ENCODE measurements at places on chromosomes 5 and 9. TPM values are rescaled to one million over a fixed set of nuclear protein-coding genes. Genes with fewer than 3 reads are reported as not detected.

GRCh38 chr5:156691572-156691971 is 158.5 kb upstream of the PPP1R2B start:
- DNase-seq, result no peak

GRCh38 chr5:1547655-1548054 is 23.9 kb upstream of the LPCAT1 start:
- DNase-seq, result no peak

DNA sequence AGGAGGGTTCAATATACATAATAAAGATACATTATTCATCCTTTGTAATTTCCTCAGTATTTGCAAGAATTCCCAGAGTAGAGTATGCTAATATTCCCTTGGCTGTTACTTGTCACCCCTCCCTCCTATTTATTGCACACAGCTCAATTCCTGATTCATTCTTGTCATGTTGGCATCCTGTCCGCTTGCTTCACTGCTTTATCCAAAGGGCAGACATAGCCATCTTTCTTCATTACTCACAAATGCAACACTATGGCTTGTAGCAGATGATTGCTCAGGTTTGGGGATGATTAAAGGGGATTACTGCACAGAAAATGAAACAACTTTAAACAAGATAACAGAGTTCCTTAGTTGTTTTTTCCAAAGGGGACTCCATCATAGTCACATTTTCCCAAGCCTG is 1.2 kb upstream of the IL33 start:
- DNase-seq, result no peak

- no peak for DNase-seq
Measured at GRCh38 chr9:133090187-133090586, 28.4 kb downstream of the CEL start.

The PLPP1 gene
- total RNA-seq, result 21.3 TPM

The CDH9 gene
- not detected for total RNA-seq

All from activated naive CD8-positive, alpha-beta T cell treated with anti-CD3 and anti-CD28 coated beads for 36 hours (primary cell).